Ureter (tissue), 1 donor: ENCODE measurements at places on chromosomes 12 and 14.

DNA sequence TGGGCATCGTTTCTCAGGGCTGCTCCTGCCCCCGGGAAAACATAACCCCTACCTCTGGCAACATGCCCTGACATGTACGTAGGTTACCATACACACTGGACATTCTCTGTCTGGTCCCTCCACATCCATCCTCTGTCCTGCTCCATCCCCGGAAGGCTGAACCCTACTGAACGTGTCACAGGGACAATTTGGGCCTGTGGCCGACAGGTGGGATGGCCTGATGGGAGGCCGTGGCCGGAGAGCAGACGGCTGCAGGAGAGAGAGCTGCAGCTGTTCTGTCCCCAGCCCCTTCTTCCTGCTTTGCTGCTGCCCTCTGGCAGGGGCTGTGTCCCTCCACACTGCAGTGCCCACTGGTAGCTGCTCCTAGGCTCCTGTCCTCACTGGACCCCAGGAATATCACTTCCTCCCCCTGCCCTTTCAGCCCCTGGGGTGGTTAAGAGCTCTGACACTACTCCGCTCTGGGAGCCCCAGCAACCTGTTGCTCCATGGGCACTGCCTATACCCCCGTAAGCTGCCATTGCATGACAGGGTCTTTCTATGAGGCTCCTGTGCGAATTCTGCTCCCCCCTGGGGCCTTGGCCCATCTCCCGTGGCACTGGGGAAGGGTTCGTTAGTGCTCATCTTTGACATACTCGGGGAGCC, 125.6 kb downstream of the RBM19 start:
- DNase-seq = no peak

DNA sequence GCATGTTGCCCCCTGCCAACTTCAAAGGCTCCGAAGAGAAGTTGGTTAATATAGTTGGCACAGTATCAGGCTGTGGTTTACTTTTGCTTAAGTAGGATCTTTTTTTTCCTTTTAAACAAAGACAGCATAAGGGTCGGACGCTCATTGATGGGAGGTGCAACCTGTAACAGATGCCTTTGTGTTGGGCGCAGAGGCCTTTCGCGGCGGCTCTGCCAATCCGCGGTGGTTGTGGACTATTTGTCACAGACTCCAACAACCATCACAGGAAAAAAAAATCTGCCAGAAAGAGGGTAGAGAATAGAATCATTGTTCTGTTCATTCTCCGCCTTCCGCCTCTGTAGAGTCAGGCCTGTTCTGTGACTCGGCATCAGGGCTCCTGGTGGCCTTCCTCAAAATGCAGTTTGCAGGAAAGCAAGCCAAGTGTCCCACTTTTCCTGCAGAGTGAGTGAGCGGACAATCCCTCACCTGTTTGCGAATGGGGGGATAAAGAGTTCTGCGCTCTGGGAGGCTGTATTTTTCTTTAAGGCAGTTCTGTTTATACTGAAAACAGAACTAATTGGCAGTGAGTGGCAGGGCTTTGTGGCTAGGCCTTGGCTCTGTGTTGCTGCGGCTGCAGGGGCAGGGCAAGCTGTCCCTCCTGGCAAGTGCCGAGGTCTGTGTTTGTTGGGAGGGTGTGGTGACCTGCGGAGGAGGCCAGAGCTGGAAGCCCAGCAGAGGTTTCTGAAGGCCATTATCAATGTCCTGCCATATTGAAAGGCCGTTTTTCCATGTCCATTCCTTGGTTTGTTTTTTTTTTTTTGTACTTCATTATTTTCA, 83.0 kb upstream of the PIWIL1 start:
- no peak for DNase-seq

DNA sequence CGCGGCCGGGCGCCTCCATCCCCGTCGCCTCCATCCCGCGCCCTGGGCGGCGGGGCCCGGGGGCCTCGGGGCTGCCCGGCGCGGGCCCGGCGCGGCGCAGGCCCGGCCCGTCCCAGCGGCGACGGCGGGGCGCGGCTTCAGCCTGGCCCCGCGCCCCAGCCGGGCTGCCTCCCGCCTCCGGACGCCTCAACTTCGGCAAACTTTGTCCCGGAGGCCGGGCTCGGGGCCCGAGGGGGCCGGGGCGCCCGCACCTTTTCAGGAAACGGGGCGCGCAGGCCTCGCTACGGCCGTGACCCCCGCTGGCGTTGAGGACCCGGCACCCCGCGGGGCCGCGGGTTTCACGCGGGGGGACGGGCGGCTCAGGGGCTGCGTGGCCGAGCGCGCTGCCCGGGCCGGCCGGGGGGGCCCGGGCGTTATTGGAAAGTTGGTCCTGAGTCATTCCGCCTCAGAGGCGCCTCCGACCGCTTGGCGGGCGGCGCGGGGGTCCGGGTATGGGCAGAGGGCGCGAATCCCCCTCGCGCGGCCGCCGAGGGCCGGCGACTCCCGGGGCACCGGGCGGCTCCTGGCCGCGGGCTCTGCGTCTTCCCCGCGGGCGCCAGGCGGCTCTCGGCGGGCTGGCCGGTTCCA, 575 bp downstream of the TRAF3 start:
- no peak for DNase-seq

GRCh38 chr12:1842183-1842904, 22.0 kb downstream of the LRTM2 start:
- DNase-seq = no peak

DNA sequence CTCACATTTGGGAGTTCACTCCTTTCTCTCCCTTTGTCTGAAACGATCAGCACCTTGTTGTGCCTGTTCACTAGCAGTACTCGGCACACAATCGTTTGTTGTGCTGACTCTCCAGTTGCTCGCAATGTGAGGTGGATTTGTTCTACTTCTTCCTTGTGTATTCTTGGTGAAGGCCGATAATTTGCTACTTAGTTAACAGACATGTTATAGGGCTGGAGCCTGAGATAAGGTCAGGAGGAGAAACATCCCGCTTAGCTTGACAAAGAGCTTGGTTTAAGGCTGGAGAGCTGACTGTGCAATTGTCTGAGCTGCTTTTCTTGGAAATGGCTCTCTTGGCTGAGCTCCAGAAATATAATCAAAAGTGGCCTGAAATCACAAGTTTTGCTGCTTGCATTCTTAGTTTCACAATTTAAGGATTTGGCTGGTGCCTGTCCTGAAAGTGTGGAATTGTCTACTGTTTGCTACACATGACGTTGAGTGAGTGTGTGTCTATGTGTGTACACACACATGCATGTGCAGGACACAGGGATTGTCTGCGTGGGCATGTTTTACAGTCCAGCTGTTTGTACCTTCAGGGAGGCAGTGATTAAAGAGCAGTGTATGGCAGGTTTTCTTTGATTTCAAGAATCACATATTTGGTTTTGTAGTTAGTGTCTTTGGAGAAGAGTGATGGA, 77.7 kb downstream of the ARF6 start:
- no peak for DNase-seq

- DNase-seq = no peak
Observed at GRCh38 chr12:71032933-71033332, 112.4 kb upstream of the PTPRR start.
